Glutamatergic neuron (in vitro differentiated cells): ENCODE measurements at places on chromosomes 4 and X. TPM values are rescaled to one million over a fixed set of nuclear protein-coding genes. Genes with fewer than 3 reads are reported as not detected.
A peak's percentile ranks its signal among the peaks of the same experiment; 100 is the strongest.

DNA sequence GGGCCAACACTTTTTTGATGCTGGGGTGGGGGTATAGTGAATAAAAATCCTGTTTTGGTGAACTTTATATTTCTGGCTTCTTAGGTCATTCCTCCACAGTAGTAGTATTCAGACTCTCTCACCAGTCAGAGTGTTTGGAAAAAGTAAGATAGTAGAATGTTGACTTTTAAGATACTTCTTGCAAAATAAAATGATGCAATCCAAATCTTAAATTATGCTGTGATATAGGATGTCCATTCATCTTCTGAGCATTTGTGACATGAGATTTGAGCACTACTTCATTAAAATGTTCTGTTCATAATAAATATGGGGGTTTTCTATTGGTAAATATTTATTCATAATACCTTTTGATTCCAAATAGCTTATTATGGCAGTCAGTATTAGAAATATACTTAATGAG lies 70.1 kb downstream of the BMP2K start:
- H3K4me3 ChIP-seq: no peak overlapping the region
- no peaks in the 10 kb centered on the region for H3K4me1 ChIP-seq
- no peaks in the 10 kb centered on the region for H3K36me3 ChIP-seq

DNA sequence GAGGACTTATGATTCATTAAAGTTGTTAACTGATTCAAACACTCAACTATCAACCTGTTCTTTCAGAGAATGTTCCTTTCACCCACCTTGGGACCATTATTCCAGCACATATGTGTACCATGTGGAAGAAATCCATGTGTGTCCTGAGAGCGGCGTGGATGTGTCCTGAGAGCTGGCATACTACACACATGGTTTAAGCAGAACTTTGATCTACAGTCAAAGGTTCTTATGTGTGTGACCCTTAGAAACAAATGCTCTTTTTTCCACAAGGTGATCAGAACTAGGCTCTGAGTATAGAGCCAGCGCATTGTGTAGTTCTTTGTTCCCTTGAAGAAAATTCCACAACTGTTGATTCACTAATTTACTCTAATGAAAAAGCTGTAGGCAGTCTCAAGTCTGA lies 332.0 kb downstream of the NR3C2 start:
- no peak for DNase-seq
- no peaks in the 10 kb centered on the region for H3K27me3 ChIP-seq
- no peak overlapping the region for H3K27ac ChIP-seq

- no peak for DNase-seq
- peak overlapping the region; percentile 38 for H3K4me3 ChIP-seq
- peaks cover 79% of the 10 kb centered on the region for H3K4me1 ChIP-seq
- peaks cover 29% of the 10 kb centered on the region for H3K36me3 ChIP-seq
These were observed 84.8 kb downstream of the AFAP1 start for GRCh38 chr4:7854697-7855370.

GRCh38 chr4:93671093-93671492 lies 157.5 kb upstream of the ATOH1 start:
- no peak for DNase-seq
- no peaks in the 10 kb centered on the region for H3K4me1 ChIP-seq
- no peaks in the 10 kb centered on the region for H3K36me3 ChIP-seq
- no peak overlapping the region for H3K27ac ChIP-seq

GRCh38 chr4:84041426-84041825 lies 457.7 kb downstream of the NKX6-1 start:
- H3K27ac ChIP-seq: no peak overlapping the region
- no peak for DNase-seq
- H3K4me1 ChIP-seq: peaks cover 9% of the 10 kb centered on the region
- H3K36me3 ChIP-seq: no peaks in the 10 kb centered on the region

- no peak overlapping the region for H3K4me3 ChIP-seq
- no peaks in the 10 kb centered on the region for H3K36me3 ChIP-seq
- peak; percentile 13 for DNase-seq
- H3K4me1 ChIP-seq: no peaks in the 10 kb centered on the region
- no peaks in the 10 kb centered on the region for H3K27me3 ChIP-seq
These were observed 97.2 kb upstream of the STS start for GRCh38 chrX:7050271-7050670.

DNA sequence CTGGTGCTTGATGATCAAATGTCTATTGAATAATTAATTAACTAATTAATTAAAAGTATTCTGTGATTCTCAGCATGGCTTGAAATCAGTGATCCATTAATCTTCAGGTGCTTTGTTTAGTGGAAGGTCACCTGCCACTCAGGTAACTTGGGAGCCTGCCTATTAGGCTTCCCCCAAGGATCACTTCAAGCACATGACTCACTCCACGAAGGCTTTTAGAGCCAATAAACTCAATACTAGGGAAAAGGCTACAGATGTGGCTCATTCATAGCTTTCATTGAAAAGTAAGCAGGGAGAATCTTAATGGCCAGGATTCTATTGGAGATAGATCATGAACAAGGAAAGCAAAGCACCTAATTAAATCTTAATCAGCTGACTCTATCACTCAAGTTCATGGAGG lies 21.3 kb downstream of the AREG start:
- H3K27ac ChIP-seq: no peak overlapping the region
- no peaks in the 10 kb centered on the region for H3K36me3 ChIP-seq
- DNase-seq: no peak
- H3K27me3 ChIP-seq: no peaks in the 10 kb centered on the region
- H3K4me3 ChIP-seq: no peak overlapping the region
- no peaks in the 10 kb centered on the region for H3K4me1 ChIP-seq

GRCh38 chr4:172573899-172574298 lies 594.7 kb upstream of the GALNT7 start:
- H3K4me1 ChIP-seq: peaks cover 8% of the 10 kb centered on the region
- no peak overlapping the region for H3K4me3 ChIP-seq
- H3K27ac ChIP-seq: no peak overlapping the region
- no peak for DNase-seq
- no peaks in the 10 kb centered on the region for H3K36me3 ChIP-seq

The TDO2 gene
- 0.32 TPM for total RNA-seq

The MAGEB1 gene
- not detected for total RNA-seq

The STOX2 gene
- 26.7 TPM for total RNA-seq

The RENBP gene
- 16.1 TPM for total RNA-seq
